ENCODE measurements at places on chromosomes 1 and 21. TPM values are rescaled to one million over a fixed set of nuclear protein-coding genes. Genes with fewer than 3 reads are reported as not detected.

DNA sequence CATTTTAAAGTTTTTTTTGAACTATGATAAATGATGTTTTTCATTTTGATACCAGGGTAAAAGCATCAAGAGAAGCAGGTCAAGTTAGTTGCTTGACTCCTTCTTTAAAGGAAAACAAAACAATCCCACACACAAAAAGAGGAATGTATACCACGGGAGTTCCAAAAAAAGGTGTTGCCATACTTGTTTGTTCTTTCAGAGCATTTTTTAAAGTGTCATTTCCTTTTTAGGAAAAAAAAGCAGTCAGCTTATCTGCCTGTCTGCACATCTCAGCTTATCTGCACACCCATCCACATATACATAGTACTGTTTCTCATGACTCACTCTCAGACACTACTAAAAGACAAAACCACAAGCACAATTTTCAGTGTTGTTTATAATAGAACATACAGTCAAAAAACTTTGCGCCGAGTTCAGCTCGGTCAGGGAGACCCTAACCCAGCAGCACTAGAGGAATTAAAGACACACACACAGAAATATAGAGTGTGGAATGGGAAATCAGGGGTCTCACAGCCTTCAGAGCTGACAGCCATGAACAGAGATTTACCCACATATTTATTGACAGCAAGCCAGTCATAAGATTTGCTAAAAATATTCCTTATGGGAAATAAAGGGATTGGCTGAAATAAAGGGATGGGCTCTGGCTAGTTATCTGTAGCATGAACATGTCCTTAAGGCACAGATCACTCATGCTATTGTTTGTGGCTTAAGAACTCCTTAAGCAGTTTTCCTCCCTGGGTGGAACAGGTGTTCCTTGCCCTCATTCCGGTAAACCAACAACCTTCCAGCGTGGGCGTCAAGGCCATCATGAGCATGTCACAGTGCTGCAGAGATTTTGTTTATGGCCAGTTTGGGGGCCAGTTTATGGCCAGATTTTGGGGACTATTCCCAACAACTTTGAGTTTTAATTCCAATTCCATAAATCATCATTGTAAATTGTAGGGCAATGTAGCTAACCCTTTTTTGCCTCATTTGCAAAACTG, 11.4 kb upstream of the MNDA start:
- no peak for DNase-seq

- DNase-seq, result no peak
Observed at GRCh38 chr1:207444514-207445217, 9.5 kb upstream of the CR2 start.

GRCh38 chr1:205805082-205805711, 7.8 kb downstream of the SLC41A1 start:
- DNase-seq, result no peak

- no peak for DNase-seq
Observed at GRCh38 chr1:154347961-154348360, 22.6 kb downstream of the ATP8B2 start.

DNA sequence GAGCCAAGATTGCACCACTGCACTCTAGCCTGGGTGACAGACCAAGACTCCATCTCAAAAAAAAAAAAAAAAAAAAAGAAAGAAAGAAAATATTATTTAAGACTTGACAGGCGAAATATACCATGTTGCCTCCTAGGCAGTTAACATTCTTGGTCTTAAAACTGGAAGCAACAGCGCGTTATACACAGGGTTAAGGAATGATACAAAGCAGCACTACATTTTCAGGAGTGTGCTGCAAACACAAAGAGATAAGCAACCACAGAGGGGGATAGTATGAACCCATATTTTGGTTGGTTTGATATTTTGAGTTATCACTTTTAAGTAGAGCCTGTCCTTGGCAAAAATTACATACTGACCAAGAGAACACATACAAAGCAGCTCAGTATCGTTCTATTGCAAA, 25.1 kb downstream of the USP24 start:
- no peak for DNase-seq

Gene FYB2
- polyA plus RNA-seq, result not detected

Gene UCK2
- polyA plus RNA-seq, result 2.3 TPM

GRCh38 chr1:227946624-227947385, 927 bp downstream of the WNT9A start:
- peak; percentile 25 for DNase-seq

DNA sequence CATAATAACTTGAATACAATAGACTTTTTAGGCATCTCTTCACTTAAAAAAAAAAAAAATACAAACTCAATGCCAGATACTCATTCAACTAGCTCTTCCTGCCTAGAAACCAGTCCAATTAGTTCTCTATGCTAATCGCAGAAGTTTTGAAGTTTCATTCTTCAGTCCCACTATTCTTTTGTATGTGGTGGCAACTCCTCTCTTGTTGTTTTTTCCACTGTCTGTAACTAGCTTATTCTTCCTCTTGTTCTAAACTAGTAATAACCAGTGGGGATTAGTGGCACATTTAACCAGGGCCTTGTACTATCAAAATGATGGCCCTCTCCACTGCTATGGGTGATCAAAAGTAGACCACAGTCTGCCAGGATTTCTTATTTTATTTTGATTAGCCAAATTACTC, 52.5 kb downstream of the SELENOF start:
- no peak for DNase-seq

DNA sequence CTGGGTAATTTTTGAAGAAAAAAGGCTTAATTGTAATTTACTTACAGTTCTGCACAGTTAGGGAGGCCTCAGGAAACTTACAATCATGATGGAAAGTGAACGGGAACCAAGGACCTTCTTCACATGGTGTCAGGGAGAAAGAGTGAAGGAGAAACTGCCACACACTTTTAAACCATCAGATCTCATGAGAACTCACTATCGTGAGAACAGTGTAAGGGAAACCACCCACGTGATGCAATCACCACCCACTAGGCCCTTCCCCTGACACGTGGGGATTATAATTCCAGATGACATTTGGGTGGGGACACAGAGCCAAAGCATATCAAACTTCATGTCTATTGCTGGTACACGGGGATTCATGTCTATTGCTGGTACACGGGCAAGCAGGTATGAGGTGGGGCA, 5.3 kb upstream of the SFT2D2 start:
- no peak for DNase-seq

Gene YBX1
- 83.0 TPM for polyA plus RNA-seq

DNA sequence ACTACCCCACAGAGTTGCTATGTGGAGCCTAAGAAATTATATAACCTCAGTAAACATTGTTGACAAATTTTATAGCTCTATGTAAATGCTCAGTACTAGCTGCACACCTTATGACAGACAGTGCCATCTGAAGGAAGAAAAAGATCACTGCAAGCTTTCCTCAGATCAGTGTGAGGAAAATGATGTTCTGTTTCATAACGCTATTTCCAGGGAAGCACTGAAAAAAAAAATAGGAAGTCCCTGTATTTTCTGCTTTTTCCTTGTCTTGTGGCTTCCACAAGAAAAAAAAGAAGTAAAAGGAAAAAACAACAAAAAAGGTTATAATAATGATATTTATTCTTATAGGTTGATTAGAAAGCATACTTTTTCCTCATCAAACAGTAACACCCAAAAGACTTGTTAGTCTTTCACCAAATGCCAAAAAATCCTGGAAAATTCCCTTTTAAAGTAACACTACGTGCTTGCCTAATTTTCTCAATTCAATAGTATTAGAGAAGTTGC, 23.2 kb downstream of the LYST start:
- DNase-seq, result no peak

GRCh38 chr1:218895064-218895587, 278.6 kb upstream of the LYPLAL1 start:
- no peak for DNase-seq

All from naive thymus-derived CD8-positive, alpha-beta T cell (primary cell).